ENCODE measurements at places on chromosomes 16 and 17.

- DNase-seq = no peak
These were observed 67.1 kb downstream of the ARHGAP44 start for GRCh38 chr17:12856416-12856815.

- DNase-seq = no peak
These were observed 9.1 kb downstream of the GALNS start for GRCh38 chr16:88847654-88848053.

GRCh38 chr16:69663846-69664245 is 62.5 kb downstream of the NQO1 start:
- no peak for DNase-seq

DNA sequence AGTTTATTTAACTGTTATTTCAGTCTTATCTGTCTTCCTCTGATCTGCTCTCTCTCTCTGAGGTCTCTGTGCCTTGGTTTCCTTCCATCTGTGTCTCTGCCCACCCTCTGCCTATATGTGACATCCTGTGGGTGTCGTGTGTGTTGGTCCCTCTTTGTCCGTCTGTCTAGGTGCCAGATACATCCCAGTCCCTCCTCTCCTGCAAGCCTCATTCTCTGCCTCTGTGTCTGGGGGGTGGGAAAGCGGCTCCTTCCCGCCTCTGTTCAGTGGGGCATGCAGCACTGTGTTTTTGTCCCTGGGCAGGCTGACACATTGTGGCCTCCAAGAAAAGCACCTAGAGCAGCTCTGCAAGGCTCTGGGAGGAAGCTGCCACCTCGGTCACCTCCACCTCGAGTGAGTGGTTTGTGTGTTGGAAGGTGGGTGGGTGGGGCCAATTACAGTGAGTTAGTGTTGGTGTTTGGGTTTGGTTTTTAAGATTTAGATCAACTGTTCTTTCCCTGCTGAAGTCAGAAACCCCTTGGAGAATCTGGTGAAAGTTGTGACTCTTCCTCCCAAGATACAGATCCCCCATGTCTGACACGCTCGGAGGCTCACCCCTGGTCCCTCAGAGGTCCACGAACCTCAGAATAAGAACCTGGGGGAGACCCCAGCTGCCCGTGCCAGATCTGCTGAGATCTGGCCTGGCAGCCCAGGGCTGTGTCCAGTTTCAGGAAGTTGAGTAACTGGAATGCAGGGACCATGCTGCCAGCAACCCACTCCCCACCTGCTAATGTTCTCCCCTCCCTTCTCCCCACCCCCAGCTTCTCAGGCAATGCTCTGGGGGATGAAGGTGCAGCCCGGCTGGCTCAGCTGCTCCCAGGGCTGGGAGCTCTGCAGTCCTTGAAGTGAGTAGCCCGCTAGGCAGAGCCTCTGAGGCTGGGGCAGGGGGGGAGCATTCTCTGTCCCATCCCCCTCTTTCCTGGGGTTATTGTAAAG is 50.9 kb upstream of the CPNE2 start:
- DNase-seq = no peak

- DNase-seq = no peak
These were observed 119.0 kb downstream of the MYO1D start for GRCh38 chr17:32757963-32758362.

GRCh38 chr16:78184238-78185183 is 85.1 kb downstream of the WWOX start:
- DNase-seq = peak; percentile 71

GRCh38 chr17:59388069-59388556 is 56.7 kb downstream of the YPEL2 start:
- peak; percentile 41 for DNase-seq

GRCh38 chr16:27311897-27312303 is 1.9 kb upstream of the IL4R start:
- no peak for DNase-seq

GRCh38 chr17:45035848-45036247 is 15.6 kb downstream of the DCAKD start:
- DNase-seq = no peak

- DNase-seq = no peak
These were observed 14.4 kb upstream of the FBXO47 start for GRCh38 chr17:38981636-38982035.

GRCh38 chr17:72651988-72652387 is 440.5 kb downstream of the SLC39A11 start:
- no peak for DNase-seq

DNA sequence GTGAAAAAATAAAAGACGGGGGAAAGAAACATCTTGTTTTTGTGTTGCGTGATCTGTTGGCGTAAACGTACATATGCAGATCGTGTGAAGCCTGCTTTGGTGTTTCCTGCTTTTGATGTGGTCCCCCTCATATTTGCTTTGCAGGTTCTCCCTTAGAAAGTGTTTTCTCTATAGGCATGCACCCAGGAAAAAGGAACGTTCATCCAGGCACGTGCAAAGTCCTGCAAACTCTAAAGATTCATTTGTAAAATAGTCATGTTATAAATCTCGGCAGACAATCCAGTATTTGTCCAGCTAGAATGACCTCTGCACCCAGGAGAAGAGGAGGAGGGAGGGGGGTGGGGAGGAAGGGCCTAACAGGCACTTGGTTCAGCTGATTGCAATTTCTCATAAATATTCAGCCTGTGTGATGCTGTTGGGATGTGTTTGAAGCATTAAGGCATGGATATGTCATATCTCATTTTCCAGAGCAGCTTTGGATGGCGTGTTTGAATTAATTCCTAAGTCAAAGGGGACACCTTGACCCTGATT is 40.3 kb upstream of the DDX52 start:
- DNase-seq = no peak

DNA sequence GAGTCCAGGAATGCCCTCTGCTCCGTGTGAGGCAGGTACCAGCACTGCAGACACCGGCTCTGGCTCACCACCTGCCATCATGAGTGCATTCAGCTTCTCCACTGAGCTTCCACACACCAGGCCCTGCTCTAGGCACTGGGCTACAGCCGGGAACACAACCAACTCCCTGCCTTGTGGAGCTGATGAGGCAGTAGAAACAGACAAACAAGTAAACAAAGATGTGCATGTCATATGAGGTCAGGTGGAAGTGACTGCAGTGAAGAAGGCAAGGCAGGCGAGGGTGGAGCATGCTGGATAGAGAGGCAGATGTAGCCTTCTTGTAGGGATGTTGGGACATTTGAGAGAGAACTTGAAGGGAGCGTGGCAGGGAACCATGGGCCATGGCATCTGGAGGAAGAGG is 5.0 kb downstream of the NLRC5 start:
- DNase-seq = no peak

- no peak for DNase-seq
These were observed 3.3 kb downstream of the NLRP1 start for GRCh38 chr17:5580969-5581368.

- peak; percentile 44 for DNase-seq
These were observed at the start of gene RAB37 for GRCh38 chr17:74736513-74737298. RAB37 (plus strand) TSS chr17:74737256; CDS start chr17:74737273, 17 bp downstream.

DNA sequence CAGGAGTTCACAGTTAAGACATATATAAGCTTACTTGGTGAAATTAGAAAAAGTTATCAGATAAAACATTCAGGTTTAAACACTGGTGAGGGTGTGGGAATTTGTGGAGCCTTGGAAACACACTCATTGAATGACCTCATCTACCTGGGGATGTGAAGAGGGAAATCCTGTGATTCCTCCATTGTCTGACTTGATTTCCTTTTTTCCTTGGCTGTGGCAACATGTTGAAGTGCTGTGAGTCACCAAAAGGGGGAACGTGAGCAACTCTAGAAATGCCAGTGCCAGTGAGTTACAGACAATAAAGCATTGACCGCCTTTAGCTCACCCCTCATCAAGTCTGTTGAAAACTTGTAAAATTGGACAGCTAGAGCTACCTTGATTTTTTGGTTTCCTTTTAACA is 1.8 kb downstream of the HMOX2 start:
- DNase-seq = no peak

DNA sequence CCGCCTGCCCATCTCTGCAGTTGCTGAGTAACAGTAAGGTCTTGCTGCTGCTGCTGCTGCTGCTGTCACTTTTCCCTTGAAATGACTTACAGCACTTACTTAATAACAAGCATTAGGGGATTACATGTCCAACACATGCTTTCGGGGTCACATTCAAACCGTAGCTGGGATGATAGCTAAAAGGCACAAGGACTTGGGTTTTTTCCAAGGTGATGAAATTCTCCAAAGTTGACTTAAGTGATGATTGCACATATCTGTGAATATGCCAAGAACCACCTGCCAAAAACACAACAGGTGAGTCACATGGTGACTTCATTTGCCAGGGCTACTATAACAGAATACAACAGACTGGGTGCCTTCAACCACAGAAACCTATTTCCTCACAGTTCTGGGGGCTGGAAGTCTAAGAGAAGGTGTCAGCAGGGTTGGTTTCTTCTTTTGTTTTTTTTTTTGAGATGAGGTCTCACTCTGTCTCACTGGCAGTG is 121.9 kb upstream of the TNRC6C start:
- DNase-seq = no peak

- no peak for DNase-seq
These were observed 2.0 kb downstream of the WNK4 start for GRCh38 chr17:42782166-42783061.

DNA sequence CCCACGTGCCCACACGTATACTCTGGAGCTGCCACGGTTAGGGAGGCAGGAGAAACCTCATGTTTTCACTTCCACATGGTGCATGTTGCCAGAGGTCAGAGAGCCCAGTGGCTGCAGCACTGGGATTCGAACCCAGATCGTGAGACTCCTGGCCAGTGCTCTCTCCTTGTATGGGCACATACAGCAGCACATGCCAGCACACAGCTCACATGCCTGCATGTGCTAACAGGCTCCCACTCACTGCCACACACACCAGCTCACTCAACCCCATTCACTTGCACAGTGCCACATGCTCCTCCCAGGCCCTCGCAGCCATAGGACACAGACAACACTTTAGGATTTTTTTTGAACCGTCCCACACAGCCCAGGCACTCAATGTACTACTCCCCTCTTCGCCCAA is 49.5 kb upstream of the MRPS23 start:
- no peak for DNase-seq

DNA sequence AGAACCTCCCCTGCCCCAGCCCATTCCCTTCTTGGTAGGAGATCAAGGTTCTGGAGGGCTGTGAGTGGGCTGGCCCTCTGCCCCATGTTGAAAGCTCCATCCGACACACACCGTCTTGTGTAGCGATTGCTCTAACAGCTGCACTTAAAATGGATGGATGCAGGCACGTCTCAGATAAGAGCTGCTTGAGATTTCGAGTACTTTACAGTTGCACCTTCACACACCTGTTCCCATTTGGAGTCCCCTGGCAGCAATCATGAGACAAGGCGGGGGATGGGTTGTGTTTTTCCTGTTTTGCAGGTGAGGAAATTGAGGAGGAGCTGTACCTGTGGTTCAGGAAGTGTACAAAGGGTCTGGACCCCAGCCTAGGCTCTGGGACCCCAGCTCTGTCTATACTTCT is 25.6 kb upstream of the TAC4 start:
- DNase-seq = no peak

- no peak for DNase-seq
These were observed 441 bp downstream of the CMTM4 start for GRCh38 chr16:66695935-66696668.

- no peak for DNase-seq
These were observed 3.7 kb upstream of the HSD17B2 start for GRCh38 chr16:82031116-82032084.

DNA sequence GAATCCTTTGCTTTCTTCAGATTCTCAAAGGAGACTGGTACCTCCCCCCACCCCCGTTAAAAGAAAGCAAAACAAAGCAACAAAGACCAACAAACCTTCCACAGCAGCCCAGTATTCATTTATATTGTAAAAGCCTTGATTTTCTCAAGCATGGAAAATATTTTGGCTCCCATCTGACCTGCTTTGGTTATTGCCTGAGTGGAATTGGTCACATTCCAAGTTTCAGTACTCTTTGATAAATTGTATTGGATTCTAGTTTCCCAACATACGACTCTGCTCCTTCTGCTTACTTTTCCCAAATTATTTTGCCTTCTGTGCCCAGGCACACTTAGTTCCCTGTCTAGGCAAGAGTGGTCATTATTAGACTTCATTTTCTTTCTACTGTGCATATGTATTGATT is 1.3 kb downstream of the ABCC11 start:
- DNase-seq = peak; percentile 3

- no peak for DNase-seq
These were observed 45.0 kb downstream of the TBC1D16 start for GRCh38 chr17:79990704-79991103.

GRCh38 chr16:58170223-58170622 is 27.7 kb downstream of the CSNK2A2 start:
- DNase-seq = no peak

DNA sequence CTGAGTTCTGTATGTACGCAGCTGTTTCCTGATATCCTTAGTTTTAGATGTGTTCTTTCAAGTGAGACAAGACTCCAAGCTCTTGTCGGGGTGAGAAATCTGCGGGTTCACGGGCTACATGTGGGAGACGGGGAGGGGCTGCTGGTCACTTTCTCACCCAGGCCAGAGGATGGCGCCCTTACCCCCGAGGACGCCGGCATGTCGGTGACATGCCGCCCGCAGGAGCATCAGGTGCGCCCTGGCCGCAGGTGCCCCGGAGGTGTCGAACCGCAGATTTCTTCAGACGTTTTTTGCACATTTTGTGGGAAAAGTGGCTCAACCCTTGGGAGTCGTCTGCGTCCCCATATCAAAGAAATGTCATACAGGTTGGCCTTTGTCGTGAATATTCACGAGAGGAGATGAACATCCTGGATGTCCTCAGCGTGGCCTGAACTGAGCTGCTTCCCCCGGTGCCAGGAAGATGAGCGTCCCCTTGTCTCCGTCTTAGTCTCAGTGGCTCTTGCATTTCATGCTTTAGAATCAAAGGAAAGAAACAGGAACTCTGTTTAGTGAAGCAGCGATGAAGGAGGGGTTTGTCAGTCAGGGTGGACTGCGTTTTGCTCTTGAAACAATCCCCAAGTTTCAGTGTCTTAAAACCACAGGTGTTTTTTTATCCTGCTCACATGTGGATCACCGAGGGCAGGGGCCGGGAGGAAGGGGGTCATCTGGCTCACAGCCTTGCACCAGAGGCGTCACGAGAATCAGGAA is 75.4 kb upstream of the ZNF750 start:
- no peak for DNase-seq

DNA sequence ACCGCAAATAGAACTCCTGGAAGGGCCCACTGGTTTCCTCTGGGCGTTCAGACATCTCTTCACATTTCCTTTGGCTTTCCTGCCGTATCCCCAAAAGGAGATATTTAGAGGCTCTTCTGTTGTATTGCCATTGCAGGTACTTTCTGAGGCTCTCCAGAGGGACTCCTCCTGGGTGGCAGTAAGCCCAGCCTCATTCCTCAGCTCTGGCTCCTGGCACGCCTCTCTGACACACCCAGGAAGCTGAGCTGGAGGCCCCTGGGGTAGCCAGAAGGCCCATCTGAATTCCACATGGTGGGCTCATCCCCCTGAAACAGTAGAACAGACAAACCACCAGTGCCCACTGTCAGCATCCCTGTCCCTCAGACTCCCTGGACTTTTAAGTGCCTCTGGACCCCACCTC is 206.7 kb downstream of the PARN start:
- DNase-seq = no peak

- DNase-seq = no peak
These were observed 23.5 kb downstream of the PLD6 start for GRCh38 chr17:17182598-17183136.

GRCh38 chr16:88035292-88035691 is 84.1 kb downstream of the BANP start:
- DNase-seq = no peak

All from NCI-H1694 (cell line).